ENCODE measurements at places on chromosomes 11 and 22.

DNA sequence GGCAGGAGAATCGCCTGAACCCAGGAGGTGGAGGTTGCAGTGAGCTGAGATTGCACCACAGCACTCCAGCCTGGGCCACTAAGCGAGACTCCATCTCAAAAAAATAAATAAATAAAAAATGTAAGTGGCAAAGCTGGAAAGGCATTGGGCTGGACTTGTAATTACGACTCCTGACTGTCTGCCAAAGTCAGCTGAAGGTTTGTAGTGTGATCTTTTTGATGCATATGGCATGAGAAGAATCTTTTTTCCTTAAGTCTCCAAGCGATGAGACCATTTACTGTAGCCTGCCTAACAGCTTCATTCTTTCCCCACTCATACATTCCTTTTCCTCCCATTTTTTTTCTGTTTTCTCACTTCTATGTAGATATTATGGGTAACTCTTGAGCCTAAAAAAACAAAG is 24.8 kb downstream of the CTNND1 start:
- no peak for DNase-seq

DNA sequence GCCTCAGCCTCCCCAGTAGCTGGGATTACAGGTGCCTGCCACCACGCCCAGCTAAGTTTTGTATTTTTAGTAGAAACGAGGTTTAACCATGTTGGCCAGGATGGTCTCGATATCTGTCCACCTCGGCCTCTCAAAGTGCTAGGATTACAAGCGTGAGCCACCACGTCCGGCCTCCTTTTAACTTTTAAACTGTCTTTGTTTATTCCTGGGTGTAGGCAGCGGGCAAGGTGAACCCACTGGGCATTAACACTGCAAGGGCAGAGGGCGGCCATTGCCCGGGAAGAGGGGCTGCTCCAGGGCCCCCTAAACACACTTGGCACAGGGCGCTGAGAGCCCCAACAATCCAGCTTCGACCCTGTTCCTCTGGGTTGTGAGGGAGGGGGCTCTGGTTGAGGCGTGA is 693.6 kb downstream of the BRD1 start:
- DNase-seq, result no peak

DNA sequence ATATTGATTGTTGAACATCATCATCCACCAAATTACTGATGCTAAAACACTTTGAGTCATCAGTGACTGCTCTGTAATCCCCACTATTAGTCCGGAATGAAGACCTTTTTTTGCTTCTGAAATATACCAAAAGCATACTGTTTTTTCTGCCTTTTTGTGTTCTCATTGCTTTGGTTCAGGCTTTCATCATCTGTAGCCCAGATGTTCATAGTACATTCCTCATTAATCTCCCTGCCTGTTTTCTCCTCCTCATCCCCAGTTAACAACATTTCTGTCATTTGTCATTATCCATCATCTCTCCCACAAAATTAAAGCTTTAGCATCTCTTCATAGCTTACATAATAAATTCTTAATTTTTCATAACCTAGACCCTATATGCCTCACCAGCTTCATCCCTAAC is 9.2 kb downstream of the CEP57 start:
- no peak for DNase-seq

- DNase-seq, result no peak
Measured at GRCh38 chr11:63920939-63921417, 4.0 kb upstream of the RCOR2 start.

DNA sequence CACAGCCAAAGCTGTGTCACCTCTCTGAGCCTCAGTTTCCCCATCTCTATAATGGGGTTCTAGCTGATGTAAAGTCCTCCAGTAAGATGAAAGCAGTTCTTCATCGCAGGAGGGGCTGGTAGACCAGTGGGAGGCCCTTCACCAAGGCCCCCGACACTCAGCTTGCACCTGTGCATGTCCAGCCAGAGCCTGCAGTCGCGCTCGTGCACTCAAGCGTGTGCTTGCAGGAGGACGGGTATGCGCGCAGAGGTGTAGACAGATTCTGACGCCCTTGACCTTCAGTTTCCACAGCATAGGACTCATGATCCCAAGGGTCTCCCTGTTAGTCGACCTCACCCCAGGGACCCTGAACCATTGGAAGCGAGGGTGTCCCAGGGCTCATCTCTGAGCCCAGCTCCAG is 633.7 kb downstream of the TBC1D22A start:
- no peak for DNase-seq

- DNase-seq, result no peak
Measured at GRCh38 chr11:30342736-30343166, 19.8 kb downstream of the ARL14EP start.

DNA sequence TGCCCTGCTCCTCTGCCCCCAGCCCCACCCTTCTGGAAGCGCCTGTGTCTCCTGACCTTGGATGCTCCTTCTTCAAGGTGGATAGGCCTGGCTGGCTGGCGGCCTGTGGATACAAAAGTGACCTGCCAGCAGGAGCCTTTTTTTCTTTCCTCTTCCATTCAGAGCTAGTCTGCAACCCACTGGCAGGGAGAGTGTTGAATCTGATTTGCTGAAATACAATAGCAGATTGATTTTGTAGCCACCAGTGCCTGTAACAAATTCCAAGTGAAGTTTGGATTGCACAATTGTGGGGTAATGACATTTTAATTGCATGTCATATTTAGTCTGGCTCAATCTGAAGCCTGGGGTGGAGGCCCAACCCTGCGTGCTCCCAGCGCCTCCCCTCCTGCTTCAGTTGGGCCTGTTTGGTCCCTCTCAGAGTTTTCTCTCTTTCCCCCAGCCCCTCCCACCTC is 97.2 kb downstream of the GRIK4 start:
- no peak for DNase-seq

DNA sequence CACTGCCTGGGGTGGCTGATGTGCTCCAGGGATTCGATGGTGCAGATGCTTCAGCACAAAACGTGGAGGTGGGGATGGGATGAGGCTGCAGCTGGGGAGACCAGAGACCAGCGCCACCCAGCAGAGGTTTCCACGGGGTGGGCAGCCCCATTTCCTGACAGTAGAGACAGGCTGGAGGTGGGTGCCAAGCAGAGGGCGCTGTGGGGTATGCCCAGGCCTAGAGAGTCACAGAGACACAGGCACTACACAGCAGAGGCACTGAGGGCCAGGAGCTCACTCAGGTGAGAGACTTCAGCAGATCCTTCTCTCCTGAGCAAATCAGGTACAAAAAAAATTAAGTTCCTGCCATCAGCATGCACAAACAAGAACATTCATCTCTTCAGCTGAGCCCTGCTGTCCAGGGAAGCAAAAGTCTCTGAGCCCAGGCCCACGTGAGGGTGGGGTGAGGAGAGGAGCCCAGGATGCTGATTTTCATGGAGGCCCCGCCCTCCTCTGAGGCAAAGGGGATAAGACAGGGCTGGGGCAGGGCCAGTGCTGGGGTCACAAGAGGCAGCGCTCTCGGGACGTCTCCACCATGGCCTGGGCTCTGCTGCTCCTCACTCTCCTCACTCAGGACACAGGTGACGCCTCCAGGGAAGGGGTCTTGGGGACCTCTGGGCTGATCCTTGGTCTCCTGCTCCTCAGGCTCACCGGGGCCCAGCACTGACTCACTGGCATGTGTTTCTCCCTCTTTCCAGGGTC is 53.1 kb downstream of the GGTLC2 start:
- no peak for DNase-seq

GRCh38 chr11:45000918-45001317 is 50.2 kb upstream of the TP53I11 start:
- no peak for DNase-seq

DNA sequence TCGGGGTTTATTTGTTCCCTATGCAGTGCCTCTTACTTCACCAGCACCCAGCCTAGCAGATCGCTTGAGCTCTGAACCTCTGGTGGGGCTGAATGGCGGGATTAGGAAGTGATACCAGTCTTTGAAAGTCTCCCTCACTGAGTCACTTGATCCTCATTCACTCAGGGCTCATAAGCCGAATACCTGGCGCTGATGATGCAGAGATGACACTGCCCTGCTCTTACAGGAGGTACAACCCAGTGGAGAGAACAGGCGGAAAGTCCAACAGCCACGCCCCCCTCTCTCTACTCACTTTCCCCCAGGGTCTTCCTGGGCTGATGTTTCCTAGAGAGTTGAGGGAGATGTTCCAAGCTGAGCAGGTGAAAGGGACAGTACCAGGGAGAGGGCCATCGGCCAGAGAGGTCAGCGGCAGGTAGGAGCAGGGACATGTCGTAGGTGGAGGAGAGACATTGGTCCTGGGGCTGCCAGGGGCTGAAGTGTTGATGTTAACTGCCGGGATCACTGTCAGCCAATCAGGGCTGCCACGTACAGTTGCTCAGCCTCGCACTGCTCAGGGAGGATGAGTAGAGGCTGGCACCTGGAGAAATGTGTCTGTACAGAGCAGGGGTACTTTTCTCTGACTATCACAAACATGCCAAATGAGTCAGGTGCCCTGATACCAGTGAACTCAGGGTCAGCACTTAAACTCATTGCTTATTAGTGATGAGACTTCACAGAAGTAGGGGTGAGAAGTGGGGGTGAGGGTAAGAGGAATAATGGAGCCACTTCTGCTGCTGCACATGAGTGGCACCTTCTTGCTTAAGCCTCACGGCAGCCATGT is 9.9 kb upstream of the APOBEC3A start:
- no peak for DNase-seq

- no peak for DNase-seq
Measured at GRCh38 chr11:134762248-134763029, 350.4 kb upstream of the B3GAT1 start.

DNA sequence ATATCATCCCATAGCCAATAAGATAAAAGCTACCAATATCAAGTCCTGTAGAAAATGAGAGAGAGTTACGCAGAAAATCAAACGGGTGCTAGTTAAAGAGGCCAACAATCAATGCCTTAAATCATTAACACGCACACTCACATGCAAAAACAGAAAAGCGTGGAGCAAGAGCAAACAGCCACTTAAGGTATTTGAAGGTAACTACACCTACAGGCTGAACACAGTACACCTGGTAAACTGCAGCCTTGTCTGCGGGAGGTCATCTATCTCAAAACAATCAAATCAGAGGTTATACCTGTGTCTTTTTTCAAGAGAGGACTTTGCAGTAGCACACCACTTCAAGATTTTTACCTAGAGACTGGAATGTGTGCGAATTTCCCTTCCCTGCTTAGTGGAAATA is 23.6 kb downstream of the SLC35F2 start:
- no peak for DNase-seq

- DNase-seq, result no peak
Measured at GRCh38 chr11:62715150-62716130, 8.0 kb downstream of the GNG3 start.

- DNase-seq, result no peak
Measured at GRCh38 chr11:80365076-80365725, 924.4 kb upstream of the TENM4 start.

GRCh38 chr11:22221143-22221542 is 28.3 kb downstream of the ANO5 start:
- no peak for DNase-seq

GRCh38 chr11:29135504-29135903 is 881.3 kb downstream of the KCNA4 start:
- DNase-seq, result peak; percentile 55

GRCh38 chr11:11681536-11681935 is 59.7 kb upstream of the GALNT18 start:
- DNase-seq, result no peak

- no peak for DNase-seq
Measured at GRCh38 chr22:19085233-19085718, 36.9 kb downstream of the DGCR2 start.

GRCh38 chr11:67468456-67468758 is 644 bp downstream of the TMEM134 start:
- no peak for DNase-seq

DNA sequence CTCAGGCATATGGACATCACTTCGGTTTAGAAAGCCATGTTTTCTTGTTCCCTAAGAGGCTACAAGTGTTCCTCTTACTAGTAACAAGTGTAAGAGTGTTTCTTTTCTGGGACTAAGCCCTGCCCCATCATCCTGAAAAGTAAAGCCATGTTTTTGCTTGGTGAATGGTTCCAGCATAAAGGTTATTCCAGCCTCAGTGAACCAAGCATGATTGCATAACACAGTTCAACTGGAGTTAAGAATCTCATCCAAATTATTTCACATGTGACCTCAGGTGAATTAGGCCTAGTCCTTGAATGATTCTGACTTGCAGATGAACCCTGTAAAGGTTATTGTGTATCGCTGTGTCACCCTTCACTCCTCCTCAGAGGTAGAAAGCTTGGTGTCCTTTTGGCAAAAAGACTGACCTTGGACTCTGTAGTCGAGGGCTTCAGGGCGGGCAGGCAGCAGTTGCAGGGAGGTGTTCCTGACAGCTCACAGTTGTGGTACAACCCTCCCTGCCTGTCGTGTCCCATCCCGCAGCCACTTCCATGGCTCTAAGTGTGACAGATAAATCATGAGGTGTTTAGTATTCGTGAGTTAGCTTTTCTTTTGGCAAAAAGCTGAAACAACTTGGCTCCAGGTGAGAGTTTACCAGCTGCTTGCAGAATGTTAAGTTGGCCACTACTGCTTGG is 321.8 kb downstream of the CADM1 start:
- no peak for DNase-seq

- DNase-seq, result no peak
Measured at GRCh38 chr22:39194098-39194497, 41.6 kb upstream of the CBX7 start.
